Left colon (tissue), 2 donors: ENCODE measurements at places on chromosomes 7 and 10.

- no peak for DNase-seq
Measured at GRCh38 chr7:92177362-92177761, 1.6 kb downstream of the LRRD1 start.

- no peak for DNase-seq
Measured at GRCh38 chr10:27569946-27570345, 65.8 kb downstream of the RAB18 start.

- no peak for DNase-seq
Measured at GRCh38 chr10:25678666-25679065, 255.4 kb upstream of the MYO3A start.

DNA sequence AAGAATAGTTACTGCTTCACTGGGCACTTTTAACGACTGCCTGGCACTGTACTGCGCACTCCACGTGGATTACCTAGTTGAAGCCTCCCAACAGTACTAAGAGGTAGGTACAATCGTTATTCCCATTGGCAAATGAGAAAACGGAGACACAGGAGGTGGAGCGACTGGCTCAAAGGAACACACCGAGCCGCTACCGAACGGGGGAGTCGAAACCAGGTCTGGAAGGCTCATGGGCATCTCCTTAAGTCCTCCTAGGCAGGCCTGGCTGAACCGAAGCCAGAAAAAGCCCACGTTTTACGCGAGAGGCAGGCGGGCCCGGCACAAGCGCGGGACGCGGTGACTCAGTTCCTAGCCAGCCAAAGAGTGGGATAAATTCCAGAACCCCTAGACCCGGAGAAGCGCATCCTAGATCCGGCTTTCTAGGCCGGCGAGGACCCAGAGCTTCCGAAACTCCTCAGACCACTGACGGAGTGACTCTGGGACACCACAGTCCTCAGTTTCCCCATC, 472 bp downstream of the PDAP1 start:
- peak; percentile 62 for DNase-seq

DNA sequence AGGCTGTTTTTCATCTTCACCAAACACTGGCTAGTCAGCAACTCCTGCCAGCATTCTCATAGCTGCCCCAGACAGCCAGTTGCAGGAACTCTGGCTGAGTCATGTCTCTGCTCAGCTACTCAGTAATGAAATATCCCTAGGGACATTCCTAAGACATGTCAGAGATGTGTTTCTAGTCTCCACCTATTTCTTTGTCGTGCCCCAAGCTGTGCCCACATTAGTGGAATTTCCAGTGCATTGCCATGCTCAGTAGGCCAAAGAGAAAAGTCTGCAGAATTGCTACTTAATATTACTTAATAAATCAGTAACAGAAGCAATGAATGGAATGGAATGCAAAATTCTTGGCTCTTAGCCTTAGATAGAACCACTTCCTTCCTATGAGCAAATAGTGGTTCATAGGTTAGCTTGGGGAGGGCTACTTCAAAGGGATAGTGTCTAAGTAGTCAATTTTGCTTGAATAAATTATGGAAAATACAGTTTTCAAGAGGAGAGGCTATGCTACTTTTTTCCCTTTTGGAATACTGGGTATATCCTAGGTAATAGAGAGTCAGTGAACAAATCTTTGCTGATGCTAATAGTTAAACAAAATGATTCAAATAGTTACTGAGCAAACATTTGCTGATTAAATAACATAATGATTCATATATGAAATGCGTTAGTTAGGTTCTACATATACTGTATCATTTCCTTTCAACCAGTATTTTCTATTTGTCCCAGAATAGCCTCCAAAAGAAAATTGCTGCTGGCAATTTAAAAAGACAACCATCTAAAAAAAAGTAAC, 23.6 kb upstream of the SEMA3C start:
- DNase-seq, result no peak
